Colonic mucosa (tissue), 4 donors: ENCODE measurements at places on chromosomes 7 and 10. TPM values are rescaled to one million over a fixed set of nuclear protein-coding genes. Genes with fewer than 3 reads are reported as not detected.

Gene CYP3A4
- 1.4 TPM for total RNA-seq

Gene RAMP3
- total RNA-seq, result 8.5 TPM

GRCh38 chr10:117861329-117861728, 185.4 kb downstream of the RAB11FIP2 start:
- no peak overlapping the region for H3K4me3 ChIP-seq
- H3K36me3 ChIP-seq, result no peaks in the 10 kb centered on the region
- no peaks in the 10 kb centered on the region for H3K4me1 ChIP-seq
- no peak overlapping the region for H3K27ac ChIP-seq
- no peak for DNase-seq

DNA sequence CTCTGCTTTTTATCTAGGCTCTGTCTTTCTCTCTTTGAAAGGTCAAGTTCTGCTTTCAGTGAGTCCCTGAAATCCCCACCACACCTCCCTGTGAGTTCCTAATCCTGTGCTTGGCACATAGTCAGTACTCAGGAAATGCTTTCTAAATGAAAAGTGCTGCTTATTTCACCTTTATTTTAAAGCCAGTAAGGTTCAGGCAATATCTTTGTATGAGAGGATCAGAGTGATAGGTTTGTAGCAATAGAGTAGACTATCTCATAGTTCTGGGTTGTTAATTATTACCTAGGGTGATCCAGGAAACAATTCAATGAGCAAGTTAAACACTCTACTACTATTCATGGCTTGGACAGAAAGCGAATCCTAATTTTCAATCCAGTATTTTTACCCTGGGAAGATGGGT, 7.4 kb upstream of the LAMB1 start:
- H3K27ac ChIP-seq, result peak overlapping the region; percentile 3
- H3K4me3 ChIP-seq, result no peak overlapping the region
- peaks cover 5% of the 10 kb centered on the region for H3K4me1 ChIP-seq
- DNase-seq, result no peak
- no peaks in the 10 kb centered on the region for H3K36me3 ChIP-seq
- no peaks in the 10 kb centered on the region for H3K27me3 ChIP-seq

DNA sequence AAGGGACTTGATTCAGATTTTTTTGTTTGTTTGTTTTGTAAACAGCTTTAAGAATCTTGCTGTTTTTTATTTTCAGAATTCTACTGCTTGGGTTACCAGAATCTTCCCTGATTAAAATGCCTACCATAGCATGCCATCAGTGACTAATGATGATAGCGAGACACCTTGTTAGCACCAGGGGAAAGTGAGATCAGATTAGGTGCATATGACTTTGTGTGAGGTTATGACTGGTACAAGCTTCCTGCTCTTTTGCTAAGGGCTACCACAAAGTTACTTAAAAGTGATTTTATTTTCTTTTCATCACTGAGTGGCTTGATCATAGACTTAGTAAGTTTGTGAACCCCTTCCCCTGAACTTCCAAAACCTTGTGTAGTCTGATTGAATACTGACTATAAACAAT, 93.5 kb downstream of the SND1 start:
- H3K27ac ChIP-seq, result no peak overlapping the region
- no peaks in the 10 kb centered on the region for H3K27me3 ChIP-seq
- DNase-seq, result no peak
- no peaks in the 10 kb centered on the region for H3K36me3 ChIP-seq
- no peaks in the 10 kb centered on the region for H3K4me1 ChIP-seq
- no peak overlapping the region for H3K4me3 ChIP-seq

- DNase-seq, result no peak
- peak overlapping the region; percentile 76 for H3K27ac ChIP-seq
- H3K27me3 ChIP-seq, result no peaks in the 10 kb centered on the region
- H3K36me3 ChIP-seq, result peaks cover 6% of the 10 kb centered on the region
- H3K4me1 ChIP-seq, result peaks cover 34% of the 10 kb centered on the region
These were observed 63.4 kb downstream of the DAGLB start for GRCh38 chr7:6384327-6384726.

DNA sequence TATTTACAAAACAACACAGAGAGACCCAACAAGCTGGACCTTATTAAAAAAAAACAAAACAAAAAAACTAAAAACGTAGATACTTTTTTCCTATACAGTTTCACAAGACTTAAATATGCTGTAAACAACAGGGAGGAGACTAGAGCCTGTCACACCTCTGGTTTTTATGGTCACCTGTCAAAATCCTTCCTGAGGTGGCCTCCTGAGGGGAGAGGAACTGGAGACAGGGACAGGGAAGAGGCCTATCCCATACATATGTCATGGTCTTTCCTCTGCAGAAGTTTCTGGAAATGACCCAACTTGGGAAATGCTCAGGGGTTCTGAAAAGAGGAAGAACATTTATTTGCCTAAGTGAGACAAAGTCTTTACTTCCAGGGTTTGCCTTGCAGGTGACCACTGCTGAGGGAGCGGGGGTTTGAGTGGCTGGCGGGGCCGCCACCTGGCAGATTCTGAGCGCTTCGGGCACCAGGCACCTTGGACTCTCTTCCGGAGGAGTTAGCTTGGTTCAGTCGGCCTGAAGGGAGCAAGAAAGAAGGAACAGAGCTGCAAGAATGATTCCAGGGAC, 18.3 kb downstream of the CPA1 start:
- no peaks in the 10 kb centered on the region for H3K36me3 ChIP-seq
- H3K27me3 ChIP-seq, result no peaks in the 10 kb centered on the region
- no peak for DNase-seq
- no peak overlapping the region for H3K27ac ChIP-seq
- no peaks in the 10 kb centered on the region for H3K4me1 ChIP-seq

DNA sequence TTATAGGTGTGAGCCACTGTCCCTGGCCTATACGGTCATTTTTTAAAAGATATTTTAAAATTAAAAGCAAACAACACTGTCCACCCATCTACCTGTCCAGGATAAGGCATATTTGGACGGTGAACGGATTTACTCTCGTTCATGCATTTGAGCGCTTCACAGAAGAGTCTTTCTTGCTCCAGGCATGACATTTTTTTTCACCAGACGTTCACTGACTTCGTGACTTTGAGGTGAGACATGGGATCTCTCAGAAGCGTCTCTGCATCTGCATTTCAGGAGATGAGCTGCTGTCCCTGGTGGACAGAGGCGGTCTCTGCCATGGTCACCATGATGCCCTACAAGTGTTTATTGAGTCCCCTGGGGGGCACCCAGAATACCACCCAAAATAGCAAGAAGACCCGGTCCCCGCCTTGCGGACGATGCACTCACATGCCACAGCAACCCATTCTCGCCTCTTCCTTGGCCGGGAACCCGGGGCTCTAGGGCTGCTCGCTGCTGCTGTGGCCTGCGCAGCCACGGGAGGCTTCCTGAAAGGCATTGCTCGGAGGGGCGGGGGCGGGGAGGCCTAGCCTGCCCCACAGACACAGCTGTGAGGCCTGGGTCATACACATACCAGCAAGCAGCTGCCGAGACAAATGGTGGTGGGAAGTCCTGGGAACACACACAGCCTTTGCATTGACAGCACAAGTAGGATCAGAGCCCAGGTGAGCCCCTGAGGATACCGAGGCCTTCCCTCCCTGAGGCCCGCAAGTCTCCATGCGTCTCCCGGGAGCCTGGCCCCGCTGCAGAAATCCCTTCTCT, 84.4 kb downstream of the RGS10 start:
- H3K4me1 ChIP-seq, result no peaks in the 10 kb centered on the region
- no peaks in the 10 kb centered on the region for H3K27me3 ChIP-seq
- H3K4me3 ChIP-seq, result no peak overlapping the region

DNA sequence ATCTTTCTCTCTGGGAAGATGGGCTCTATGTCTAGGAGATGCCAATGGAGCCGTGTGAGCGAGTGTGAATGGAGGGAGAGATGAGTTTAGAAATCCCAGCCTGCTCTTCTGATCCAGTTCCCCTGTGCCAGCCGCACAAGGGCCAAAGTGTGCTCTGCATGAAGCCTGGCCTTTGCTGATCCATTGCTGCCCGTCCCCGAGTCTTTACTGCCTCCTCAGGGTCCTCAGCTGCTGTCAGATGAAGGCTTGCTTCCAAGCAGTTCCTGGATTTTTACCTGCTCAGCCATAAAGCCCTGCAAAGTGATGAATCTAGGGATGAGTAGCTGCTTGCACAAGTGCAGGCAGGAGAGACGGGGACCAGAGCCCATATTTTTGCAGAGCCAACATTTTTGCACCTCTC, 115.9 kb downstream of the ZMIZ1 start:
- H3K36me3 ChIP-seq, result no peaks in the 10 kb centered on the region
- no peaks in the 10 kb centered on the region for H3K27me3 ChIP-seq
- H3K27ac ChIP-seq, result peak overlapping the region; percentile 6
- no peak overlapping the region for H3K4me3 ChIP-seq
- peaks cover 14% of the 10 kb centered on the region for H3K4me1 ChIP-seq

DNA sequence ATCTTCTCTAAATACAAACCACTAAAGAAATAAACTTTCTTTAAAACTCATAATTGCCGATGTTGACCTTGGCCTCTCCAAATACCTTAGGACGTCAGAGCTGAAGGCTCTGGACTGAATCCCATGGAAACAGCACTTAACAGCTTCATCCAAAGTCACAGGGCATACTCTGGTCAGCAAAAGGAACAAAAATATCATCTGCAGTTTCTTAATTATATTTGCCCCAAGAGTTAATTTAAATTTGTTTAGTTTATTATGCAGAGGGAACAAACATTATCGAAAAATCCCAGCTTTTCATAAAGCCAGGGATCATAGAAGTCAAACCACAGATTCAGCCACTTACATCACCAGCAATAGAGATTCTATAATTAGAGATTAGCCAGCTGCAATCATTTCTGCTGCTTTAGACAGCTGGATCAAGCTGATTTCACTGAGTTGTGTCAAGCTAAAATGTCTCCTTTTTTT, 20.5 kb upstream of the FAM13C start:
- H3K36me3 ChIP-seq, result no peaks in the 10 kb centered on the region
- no peak for DNase-seq
- no peaks in the 10 kb centered on the region for H3K27me3 ChIP-seq
- H3K27ac ChIP-seq, result no peak overlapping the region
- H3K4me3 ChIP-seq, result no peak overlapping the region
- no peaks in the 10 kb centered on the region for H3K4me1 ChIP-seq

DNA sequence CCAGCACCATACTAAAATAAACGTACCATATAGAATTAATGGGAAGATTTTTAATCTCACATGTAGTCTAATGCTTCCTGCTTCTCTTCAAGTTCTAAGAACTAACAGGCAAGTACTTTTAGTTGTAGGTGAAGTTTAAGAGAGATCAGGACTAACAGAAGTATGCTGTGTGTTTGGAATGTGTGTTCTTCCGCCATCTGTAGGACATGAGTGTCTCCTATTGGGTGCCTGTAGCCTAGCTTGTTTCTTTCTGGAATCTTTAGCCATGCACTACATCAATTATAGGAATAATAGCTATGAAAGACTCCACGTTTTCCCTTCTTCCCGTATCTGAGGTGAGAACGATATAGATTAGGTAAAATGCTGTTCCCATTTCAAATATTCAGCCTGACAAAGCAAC, 140.2 kb upstream of the AHR start:
- no peaks in the 10 kb centered on the region for H3K4me1 ChIP-seq
- H3K27ac ChIP-seq, result no peak overlapping the region

DNA sequence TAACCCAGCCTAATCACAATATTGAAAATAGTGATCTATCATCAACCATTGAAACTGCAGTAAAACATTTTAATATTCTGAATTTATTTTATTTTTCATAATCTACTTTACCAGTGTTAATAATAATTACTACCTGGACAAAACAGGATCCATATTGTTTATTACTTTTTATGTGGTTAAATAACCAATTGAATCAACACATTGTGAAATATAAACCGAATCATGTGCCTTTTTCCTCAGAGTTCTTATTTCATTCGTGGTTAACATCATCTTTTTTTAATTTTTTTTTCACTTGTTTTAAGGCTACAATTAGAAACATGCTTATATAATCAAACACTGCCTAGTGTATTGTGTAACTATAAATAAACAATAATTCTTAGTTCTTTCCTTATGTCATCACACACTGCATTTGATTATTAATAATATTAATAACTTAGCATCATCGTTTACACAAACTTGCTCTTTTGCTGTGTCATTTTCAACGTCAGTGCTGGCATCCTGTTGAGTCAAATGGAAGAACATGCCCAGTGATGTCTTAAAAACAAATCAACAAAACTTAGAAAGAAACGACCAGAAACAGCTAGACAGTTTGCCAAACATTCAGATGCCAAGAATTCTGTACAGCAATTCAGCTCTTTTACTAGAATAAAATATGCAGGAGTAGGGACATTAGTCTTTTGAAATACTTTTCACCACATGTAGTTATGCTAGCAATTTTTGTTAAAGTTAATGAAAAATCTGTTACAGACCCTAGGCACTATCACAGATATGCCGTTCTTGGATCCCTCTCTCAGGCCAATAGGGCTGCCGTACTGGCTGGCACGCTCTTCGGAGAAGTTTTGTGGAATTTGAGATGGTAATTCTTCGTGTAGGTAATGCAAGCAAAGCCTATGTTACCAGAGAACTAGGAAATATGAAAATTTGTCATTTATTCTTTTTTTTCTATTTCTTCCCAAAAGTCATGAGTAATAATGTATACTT, 330.4 kb upstream of the SEMA3A start:
- H3K36me3 ChIP-seq, result no peaks in the 10 kb centered on the region
- DNase-seq, result no peak
- H3K4me3 ChIP-seq, result no peak overlapping the region
- H3K27me3 ChIP-seq, result no peaks in the 10 kb centered on the region
- no peaks in the 10 kb centered on the region for H3K4me1 ChIP-seq

DNA sequence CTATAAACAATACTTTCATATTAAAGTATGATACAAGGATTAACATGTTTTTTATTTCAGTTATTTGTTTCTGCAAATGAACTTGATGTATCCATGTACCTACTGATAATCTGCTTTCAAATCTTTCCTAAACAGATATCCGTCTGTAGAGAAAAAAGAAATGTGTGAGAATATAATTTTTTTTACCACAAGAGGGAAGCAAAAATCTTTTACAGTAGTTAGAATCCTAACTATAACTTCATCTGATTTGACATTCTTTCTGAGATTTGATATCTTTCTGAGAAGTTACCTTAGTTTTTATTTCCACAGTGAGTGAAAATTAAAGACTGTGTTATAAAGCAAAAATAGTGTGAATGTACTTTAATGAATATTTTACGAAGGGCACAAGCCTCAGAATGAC, 203.9 kb upstream of the PCLO start:
- no peak overlapping the region for H3K27ac ChIP-seq
- no peaks in the 10 kb centered on the region for H3K27me3 ChIP-seq
- H3K4me3 ChIP-seq, result no peak overlapping the region
- no peaks in the 10 kb centered on the region for H3K4me1 ChIP-seq
- no peaks in the 10 kb centered on the region for H3K36me3 ChIP-seq

- no peak overlapping the region for H3K4me3 ChIP-seq
- no peaks in the 10 kb centered on the region for H3K36me3 ChIP-seq
- no peak for DNase-seq
- H3K27ac ChIP-seq, result no peak overlapping the region
These were observed 130.1 kb upstream of the MALRD1 start for GRCh38 chr10:18918532-18918931.
